T-helper 2 cell (primary cell): ENCODE measurements at places on chromosomes 2 and 18.

DNA sequence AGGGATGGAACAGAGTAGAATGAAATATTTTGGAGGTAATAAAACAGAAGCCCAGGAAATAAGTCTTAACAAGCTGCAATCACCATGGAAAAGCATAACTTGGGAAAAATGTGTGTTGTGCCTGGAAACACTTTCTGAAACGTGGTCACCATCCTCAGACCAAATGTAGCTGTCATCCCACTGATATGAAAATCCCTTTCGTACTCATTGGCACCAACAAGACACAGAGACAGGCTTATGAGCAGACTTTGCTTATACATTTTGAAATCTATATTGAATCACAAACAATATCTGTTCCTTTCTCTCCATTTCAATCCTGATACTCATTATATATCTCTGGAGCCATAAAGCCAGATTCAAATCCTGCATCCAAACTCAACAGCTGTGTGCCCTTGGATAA is 28.7 kb downstream of the MREG start:
- DNase-seq = no peak

GRCh38 chr18:48645427-48646002 is 106.7 kb downstream of the CTIF start:
- DNase-seq = no peak

DNA sequence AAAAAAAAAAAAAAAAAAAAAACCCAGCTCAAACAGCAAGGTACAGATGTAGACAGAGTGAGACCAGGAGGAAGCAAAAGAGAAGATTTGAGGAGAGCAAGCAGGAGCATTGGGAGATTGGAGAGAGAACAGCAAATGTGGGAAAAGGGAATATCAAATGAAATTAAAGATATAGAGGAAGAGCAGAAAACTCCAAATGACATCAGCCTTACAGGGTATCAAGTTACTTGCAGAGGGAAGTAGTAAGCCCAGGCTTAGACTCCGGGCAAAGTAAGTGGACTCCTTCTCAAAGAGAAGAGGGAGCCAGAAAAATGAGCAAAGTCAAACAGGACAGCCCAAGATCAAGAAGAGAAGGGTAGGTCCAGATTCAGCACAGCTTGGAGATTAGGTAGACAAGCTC is 93.3 kb upstream of the PPP1CB start:
- DNase-seq = no peak

- DNase-seq = no peak
Measured at GRCh38 chr18:11993264-11993916, 12.1 kb downstream of the IMPA2 start.
